Activated T-cell treated with anti-CD3 and anti-CD28 coated beads for 48 hours (primary cell): ENCODE measurements at places on chromosomes 5 and 9.

- no peak for DNase-seq
Measured at GRCh38 chr5:168165977-168166376, 125.5 kb upstream of the WWC1 start.

DNA sequence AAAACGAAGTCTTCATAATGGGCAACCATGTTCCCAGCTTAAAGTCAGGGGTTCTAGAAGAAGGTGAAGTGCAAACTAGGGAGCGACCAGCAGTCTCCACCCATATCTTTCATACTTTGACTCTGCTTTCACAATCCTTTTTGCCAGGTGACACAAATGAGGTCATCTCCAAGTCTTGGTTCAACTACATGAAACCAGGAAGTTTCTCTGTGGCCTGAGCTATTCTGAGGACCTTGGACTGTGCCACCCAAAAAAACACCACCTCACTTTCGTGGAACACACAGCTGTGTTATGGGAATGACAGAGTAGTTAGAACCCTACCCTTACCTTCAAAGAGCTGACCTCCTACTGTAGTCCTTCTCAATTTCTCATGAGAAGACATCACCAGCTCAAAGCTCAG is 309.2 kb downstream of the AGTPBP1 start:
- DNase-seq, result no peak

- DNase-seq, result no peak
Measured at GRCh38 chr9:13598738-13599137, 319.2 kb upstream of the MPDZ start.

GRCh38 chr9:135821733-135822373 is 85.5 kb downstream of the CAMSAP1 start:
- DNase-seq, result no peak

- DNase-seq, result no peak
Measured at GRCh38 chr9:88983865-88984542, 7.3 kb upstream of the S1PR3 start.

DNA sequence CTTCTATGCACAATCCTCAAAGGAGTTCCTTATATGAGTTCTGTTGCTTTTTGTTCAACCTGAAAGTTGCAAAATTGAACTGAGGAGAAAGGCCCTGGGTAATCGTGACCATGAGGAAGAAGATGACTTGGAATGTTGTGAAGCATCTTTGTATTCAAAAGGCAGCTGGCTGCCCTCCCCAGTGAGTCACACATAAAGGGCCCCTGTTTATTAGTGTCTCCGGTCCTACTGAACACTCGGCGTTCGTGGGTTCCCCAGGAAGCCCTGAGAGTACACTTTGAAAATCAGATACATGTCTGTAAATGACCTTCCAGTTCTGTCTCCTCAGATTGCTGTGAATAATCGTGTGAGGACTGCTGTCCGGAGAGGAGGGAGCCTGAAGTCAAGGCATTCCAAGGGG is 73.6 kb downstream of the C9orf153 start:
- no peak for DNase-seq

GRCh38 chr5:108989761-108990392 is 242.2 kb downstream of the FER start:
- DNase-seq, result no peak
